NCI-H1105 (cell line): ENCODE measurements at places on chromosomes 12 and 14.
A peak's percentile ranks its signal among the peaks of the same experiment; 100 is the strongest.

- DNase-seq: no peak
Measured at GRCh38 chr12:120091371-120092090, 25.0 kb downstream of the RAB35 start.

DNA sequence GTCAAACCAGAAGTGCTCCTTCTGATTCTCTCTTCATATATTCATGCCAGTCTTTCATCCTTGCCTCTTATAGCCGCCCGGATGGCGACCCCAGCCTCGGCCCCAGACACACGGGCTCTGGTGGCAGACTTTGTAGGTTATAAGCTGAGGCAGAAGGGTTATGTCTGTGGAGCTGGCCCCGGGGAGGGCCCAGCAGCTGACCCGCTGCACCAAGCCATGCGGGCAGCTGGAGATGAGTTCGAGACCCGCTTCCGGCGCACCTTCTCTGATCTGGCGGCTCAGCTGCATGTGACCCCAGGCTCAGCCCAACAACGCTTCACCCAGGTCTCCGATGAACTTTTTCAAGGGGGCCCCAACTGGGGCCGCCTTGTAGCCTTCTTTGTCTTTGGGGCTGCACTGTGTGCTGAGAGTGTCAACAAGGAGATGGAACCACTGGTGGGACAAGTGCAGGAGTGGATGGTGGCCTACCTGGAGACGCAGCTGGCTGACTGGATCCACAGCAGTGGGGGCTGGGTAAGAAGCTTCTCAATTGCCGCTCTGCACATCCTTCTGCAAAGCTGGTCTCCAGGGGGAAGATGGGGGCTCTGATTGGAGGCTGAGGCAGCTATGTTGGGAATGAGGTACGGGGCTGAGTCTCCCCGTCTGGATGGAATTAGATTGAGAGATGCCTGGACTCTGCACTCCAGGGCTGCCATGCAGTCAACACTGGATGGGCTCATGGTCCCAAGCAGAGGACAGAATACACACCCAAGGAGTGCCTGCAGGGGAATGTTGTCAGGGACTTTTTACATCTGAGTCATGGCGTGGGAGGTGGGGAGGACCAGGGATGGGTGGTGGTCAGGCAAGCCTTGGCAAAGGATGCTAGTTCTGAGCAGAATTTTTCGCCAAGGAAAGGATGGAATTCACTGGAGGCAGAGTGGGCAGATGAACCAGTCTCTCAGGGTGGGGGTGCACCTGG is 1.3 kb downstream of the BCL2L2 start:
- DNase-seq: no peak

GRCh38 chr12:98738539-98738938 is 93.4 kb downstream of the APAF1 start:
- no peak for DNase-seq

DNA sequence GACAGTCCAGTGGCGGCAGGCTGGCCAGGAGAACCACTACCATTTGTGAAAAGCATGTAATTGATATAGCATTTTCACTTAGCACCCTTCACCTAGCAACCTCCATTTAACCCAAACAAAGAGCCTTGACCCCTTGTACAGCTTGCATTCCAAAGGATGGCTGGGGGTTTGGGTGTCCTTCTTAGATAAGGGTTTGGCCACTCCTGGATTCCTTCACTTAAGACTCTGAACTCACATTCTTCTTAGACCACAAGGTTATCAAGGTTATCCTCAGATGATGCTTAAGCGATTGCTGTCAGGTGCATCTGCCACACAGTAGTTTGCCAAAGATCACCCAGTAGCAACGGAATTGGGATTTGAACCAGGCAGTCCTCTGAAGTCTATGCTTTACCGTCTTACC is 102.8 kb downstream of the ZNF664 start:
- DNase-seq: no peak

DNA sequence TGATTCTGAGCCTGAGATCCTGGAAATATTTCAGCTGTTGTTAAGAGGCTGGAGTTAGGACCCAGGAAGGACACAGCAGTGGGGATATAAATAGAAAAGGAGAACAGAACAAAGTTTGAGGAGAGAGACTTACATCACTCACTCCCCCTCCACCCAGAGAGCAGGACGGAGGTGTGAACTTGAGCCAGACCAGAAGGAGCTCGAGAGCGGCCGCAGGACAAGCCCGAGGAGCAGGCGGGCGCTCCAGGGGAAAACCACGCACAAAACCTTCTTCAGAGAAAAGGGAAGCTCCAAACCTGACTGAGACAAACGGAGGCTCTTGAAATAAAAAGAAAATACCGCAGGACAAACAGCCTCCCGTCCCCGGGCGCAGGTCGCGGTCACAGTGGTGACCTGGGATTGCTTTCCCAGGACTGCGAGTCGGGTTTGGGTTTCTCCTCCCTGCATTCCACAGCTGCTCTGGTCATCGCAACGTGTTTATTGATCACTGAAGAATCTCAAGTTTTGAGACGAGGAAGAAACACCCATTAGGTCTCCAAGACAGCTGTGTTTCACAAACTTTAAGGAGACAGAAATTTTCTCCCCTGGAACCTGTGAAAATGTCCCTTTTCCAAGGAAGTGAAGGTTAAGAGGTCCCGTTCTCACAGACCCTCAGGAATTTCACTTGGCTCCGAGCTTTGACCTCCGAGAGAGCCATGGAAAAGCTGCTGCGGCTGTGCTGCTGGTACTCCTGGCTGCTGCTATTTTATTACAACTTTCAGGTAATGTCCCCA is at the start of gene ADGRD1:
TSS of gene ADGRD1 (plus strand) at position 137 of the 773 bp plus-strand sequence. CDS start at position 696, 559 bp downstream.
- no peak for DNase-seq

DNA sequence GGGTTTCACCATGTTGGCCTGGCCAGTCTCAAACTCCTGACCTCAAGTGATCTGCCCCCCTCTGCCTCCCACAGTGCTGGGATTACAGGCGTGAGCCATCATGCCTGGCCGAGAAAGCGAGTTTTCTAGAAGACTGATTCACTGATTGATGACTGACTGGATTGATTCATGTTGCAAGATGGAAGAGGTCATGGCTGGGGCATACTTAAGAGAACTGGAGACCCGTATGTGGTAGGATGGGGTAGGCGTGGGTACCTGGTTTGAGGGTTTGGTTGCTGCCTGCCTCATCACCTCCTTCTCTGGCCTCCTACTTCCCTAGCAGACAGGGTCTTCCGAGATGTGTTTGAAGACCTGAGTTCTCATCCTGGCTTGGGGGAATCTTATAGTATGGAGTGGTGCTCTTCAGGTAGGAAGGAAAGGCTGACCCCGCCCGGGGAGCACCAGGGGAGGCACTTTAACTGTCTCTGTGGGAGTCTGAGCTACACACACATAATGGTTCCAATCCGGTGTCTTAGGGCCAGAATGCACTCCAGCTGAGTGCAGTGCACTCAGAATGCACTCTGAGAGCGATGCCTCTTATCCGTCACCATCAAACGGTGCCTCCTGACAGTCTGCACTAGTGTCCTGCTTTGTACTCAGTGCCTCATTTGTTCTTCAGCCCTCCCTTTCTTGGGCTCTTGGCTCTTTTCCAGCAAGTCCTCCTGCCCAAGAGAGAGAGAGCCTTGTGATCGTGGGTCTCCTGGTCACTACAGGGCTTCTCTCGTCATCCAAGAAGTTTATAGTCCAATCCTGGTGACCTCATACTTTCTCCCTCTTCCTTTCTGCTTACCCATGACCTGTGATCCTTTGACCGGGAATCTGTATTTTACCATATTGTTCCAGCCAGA is 19.7 kb downstream of the PLEKHG3 start:
- DNase-seq: no peak

GRCh38 chr12:114662512-114663177 is 21.3 kb downstream of the TBX3 start:
- peak; percentile 74 for DNase-seq

GRCh38 chr14:22597265-22597664 is 835 bp upstream of the ABHD4 start:
- DNase-seq: no peak

DNA sequence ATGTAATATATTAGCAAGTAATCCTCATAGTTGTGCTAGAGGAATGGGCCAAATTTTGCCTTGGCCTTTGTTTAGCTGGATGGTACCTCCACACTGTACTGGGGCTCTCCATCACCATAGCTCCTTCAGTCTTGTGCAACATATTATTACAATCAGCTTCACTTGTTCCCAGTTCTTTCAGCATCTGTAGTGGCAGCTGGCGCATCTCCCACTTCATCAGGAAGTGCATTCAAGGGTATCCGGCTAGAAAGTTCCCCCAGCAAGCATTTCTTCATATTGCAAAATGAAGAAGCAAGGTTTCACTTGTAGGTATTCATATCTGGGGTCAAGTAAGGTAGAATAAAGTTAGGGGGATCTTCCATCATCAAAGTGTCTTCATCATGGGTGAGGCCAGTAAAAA is 123.7 kb downstream of the IGF1 start:
- no peak for DNase-seq

- no peak for DNase-seq
Measured at GRCh38 chr14:100557658-100558057, 29.6 kb downstream of the BEGAIN start.

GRCh38 chr14:40806471-40806870 is 800.2 kb upstream of the LRFN5 start:
- DNase-seq: no peak

DNA sequence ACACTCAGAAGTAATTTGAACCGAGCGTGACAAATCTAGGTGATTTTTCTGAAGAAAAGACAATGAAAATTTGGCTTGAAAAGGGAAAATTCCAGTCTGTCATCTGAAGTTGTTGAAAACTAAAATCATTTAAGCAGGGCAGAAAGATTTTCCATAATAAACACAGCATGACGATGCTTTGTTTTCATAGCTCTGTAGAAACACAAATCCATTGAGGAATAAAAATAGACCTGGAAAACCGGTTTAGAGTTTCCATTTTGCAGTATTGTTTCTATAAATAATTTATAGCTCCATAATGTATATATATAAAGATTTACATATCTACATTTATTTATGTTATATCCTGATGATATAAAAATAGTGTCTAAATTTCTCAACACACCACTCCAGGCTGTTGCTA is 1918.5 kb upstream of the FLRT2 start:
- no peak for DNase-seq

DNA sequence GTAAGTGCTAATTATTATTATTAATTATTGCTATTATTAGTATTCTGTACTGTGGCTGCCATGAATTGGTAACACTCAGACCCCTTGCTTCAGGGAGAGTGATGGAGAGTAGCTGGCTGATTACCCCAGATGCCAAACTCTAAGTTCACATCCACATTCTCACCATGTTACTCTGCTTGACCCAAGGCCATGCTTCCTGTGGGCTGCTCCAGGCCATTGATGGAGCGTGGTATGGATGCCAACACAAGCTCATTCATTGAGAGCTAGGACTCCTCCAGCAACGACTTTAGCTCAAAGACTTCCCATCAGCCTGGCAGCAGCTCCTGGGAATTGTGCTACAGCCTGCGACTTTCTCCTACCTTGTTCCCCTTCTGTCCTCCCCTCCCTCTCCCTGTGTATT is 233.4 kb downstream of the MSRB3 start:
- no peak for DNase-seq

GRCh38 chr12:53617700-53618099 is 8.5 kb downstream of the ATF7 start:
- DNase-seq: no peak

GRCh38 chr12:91819132-91819447 is 326.6 kb downstream of the BTG1 start:
- DNase-seq: no peak

GRCh38 chr12:87329076-87329863 is 699.9 kb downstream of the C12orf50 start:
- DNase-seq: no peak

- no peak for DNase-seq
Measured at GRCh38 chr12:25883026-25883916, 75.2 kb upstream of the RASSF8 start.

DNA sequence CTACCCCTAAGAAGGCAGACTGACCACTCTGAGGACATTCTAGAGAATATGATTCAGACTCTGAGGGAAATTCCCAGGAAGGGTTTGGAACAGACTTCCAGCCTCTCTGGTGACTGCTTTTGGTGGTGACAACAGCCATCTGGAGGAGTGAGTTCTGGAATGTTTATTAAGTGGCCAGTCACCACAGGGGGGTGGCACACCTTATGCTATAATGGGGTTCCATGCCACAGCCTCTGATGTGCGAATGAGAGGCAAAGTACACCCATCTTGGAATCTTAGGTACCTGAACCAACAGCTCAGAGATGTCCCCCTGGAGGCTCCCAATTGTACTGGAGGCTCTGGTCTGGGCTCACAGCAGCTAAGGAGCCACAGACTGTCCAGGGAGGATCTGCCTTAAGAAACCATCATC is 9.5 kb upstream of the TINF2 start:
- DNase-seq: no peak

GRCh38 chr12:57853864-57854556 is 7.5 kb upstream of the CTDSP2 start:
- DNase-seq: no peak

DNA sequence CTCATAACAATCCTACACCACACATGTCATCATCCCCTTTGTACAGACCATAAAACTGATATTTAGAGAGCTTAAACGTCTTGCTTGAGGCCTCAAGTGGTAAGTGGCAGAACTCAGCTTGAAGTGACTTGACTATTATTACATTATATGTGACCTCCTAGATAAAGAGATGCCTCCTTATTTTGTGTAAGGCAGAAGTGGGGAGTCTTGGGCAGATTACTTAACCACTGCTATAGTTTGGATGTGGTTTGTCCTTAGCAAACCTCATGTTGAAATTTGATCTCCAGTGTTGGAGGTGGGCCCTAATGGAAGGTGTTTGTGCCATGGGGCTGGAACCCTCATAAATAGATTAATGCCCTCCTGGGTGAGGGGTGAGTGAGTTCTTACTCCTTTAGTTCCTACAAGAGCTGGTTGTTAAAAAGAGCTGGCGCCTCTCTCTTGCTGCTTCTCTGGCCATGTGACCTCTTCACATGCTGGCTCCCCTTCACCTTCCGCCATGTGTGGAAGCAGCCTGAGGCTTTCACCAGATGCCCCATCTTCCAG is 37.4 kb downstream of the RCOR1 start:
- DNase-seq: no peak

DNA sequence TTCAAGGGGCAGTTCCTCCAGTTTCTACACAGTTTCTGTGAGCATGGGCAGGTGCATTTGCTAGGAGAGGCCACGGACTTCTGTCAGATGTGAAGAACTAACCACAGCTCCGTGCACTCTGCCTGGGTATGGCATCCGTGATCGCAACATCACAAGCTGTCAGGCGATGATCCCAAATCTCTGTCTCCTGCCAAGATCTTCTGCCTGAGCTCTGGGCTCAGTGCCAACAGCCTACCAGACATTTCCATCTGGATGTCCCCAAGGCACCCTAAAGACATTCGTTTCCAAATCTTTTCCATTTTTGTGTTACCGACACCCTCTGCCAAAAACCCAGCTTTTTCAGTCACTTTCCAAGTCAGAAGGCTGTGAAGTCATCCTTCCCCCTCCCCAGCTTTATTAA is 292.1 kb downstream of the GLT1D1 start:
- peak; percentile 6 for DNase-seq

DNA sequence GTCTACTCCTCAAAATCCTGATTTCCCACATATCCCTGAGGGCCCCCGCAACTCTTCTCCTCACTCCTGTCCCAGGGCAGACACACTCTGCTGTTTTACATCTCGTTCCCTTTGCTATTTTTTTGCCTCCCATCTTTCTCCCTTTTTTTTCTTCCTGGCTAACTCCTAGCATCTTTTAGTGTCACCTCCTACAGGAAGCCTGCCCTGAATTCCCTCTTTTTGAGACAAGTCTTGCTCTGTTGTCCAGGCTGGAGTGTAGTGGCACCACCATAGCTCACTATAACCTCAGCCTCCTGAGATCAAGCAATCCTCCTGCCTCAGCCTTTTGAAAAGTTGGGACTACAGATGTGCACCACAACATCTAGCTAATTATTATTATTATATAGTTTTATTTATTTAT is 13.3 kb downstream of the MORN3 start:
- DNase-seq: no peak
